NCI-H774 (cell line): ENCODE measurements at places on chromosomes 13 and 19.

DNA sequence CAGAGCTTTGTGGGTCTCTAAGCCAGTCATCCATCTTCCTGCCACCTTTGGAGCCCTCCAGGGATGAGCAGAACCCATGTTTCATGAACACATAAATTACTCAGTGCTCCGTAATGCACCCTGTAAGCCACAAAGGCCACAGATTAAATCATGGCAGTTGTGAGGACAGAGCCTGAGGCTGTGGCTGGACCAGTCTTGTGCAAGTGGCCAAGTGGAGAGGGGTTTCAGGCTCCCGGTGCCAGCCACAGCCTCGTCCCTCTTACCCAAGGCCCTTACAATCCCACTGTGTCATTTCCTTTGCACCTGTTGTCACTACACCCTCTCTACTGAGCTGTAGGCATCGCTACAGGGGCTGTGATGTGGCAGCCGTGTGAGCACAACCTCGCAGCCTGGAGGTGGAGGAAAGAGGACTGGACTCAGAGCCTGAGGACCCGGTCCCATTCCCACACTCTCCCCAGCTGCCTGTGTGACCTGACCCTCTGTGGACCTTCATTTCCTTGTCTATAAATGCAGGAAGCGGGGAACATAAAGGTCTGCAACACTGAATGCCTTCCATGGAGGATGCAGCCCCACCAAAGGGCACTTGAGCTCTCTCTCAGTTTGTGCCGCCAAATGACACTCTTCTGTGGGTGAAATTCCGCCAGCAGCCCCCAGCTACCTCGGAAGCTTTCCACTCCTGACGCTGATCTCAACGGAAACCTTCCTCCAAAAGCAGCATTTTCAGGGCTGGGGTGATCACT is 792.0 kb downstream of the UQCRFS1 start:
- DNase-seq, result no peak

GRCh38 chr19:32318884-32319520 is 26.4 kb upstream of the ZNF507 start:
- no peak for DNase-seq

DNA sequence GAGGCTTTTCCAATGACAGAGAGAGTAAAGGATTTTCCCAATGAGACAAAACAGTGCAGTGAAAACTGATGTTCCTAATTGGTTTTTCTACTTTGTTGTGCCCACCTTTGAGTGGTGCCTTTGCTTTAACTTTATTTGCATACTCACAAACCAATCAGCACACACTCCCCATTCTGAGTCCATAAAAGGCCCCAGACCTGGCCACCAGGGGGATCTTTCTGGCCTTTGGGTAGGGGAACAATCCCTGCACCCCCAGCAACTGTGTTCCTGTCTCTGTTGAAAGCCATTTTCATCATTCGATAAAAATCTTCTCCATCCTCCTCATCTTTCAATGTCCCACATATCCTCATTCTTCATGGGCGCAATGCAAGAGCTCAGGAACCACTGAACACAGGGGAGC is 252.8 kb downstream of the B3GLCT start:
- DNase-seq, result no peak

- no peak for DNase-seq
Observed at GRCh38 chr13:27583645-27584044, 36.7 kb downstream of the LNX2 start.

DNA sequence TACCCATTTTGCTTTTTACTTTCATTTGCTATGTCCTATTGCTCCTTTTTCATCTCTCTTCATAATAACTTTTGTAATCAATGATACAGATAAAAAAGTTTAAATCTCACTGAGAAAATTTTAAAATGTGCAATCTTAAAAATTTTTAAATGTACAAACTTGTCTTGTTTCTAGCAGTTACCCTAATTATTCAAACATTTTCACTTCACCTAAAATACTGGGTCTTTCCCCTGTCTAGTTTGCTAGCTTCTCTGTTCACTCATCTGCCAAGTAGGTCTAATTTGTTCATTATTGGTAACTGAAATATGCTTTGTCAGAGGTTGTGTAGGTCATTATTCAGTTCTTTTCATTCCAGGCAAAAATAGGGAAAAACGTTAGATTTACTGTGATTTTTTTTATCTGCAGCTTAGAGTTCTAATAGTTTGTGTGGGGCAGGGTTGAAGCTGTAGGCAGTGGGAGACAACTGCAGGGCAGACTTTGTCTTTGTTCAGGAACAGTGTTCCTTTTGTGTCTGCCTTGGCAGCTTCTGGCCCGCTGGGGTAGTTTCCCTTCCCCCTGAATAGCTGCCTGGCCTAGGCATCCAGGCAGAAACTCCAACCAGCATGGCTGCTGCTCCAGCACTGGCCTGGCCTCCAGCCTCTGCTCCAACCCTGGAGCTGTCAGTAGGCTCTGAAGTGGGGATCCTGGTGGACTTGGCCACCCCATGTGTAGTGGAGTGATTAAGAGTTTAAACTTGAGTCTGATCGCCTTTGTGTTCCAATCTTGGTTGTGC is 48.5 kb downstream of the WDFY2 start:
- DNase-seq, result no peak

DNA sequence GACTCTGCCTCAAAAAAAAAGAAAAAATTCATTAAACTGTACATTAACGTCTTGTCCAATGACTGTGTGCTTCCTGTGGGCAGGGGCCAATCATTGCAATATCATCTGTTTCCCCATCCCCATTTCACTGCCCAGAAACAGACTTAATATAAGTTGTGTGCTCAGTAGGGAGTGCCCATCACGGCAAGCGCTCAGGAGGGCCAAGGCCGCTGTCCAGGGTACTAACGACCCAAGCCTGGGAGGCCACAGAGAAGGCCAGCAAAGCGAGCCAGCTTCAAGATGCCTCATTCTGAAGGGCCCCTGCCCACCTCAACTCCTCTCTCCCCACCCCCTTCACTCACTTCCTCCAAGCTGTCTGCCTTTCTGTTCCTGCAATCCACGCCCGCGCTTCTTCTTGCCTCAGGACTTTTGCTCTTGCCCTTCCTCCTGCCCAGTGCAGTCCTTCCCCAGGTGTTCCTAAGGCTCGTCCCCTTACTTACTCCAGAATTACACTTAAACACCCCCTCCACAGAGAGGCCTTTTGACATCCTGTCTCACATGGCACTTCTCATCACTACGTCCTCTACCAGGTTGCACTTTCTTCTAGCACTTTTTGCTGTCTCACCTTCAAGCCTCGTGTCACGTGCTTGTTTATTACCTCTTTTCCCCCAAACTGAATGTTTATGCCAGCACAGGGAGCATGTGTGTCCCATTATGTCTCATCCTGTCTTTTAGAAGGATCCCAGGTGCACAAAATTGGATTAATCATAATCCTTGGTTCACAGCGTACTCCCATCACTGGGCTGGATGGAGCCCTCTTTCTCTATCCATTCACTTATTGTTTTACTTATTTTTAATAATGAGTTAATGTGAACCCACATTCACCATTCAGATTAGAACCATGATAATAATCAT is 11.3 kb upstream of the POU2F2 start:
- DNase-seq, result no peak

DNA sequence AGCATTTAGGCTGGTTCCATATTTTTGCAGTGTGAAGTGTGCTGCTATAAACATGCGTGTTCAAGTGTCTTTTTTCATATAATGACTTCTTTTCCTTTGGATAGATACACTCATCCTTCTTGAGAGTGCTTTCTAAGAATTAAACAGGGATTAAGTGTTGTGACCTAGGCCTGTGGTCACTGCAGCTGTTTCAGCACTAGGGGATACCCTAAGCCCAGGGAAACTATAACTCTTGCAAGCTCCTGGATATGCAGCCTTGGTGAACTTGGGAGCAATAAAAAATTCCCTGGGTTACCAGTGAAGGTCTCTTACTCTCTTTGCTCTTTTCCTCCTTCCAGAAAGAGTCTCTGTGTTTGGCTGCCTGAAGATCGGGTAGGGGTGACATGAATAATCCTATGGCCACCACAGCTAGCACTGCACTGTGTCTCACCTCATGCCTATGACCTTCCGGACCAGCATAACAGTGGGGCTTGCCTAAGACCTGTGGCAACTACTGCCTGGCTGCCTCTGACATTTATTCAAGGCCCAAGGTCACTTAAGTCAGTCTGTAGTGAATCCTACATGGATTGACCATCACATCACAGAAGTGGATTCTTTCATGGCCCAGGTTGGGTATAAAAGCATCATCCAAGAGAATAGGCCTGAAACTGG is 799.7 kb downstream of the DACH1 start:
- DNase-seq, result no peak

DNA sequence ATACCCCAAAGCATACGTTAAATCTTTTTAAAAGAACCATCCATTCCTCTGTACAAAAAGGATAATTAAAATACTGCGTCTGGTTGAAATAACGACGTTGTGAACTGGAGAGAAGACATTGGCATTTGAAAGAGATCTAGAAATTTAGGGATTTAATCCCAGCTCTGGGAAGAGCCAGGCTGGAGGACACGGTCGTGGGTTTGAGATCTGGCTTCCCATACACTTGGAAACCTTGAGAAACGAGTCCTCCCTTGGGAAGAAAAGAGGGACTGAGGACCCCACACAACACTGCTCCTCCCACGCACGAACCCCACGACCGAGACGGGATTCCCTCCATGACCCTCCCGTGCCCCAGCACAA is 625 bp downstream of the ZNF709 start:
- no peak for DNase-seq
